ENCODE measurements at places on chromosomes 3 and 15. TPM values are rescaled to one million over a fixed set of nuclear protein-coding genes. Genes with fewer than 3 reads are reported as not detected.

Gene CD96
- total RNA-seq = 338 TPM

Gene FSD2
- not detected for total RNA-seq

Gene SLC38A3
- not detected for total RNA-seq

Gene LEO1
- total RNA-seq = 32.8 TPM

Gene CCDC39
- total RNA-seq = not detected

Gene SNAP23
- total RNA-seq = 46.0 TPM

Gene SOX14
- total RNA-seq = not detected

Gene SLC7A14
- not detected for total RNA-seq

Gene CCDC50
- total RNA-seq = 15.5 TPM

Gene FAM162A
- total RNA-seq = 77.5 TPM

Gene EXD1
- total RNA-seq = not detected

Gene FAH
- total RNA-seq = 42.5 TPM

Gene TJP1
- not detected for total RNA-seq

Gene RBP2
- total RNA-seq = not detected

Gene PIERCE2
- not detected for total RNA-seq

Gene PLA2G4E
- not detected for total RNA-seq

Gene DUOX1
- not detected for total RNA-seq

Gene MRAS
- not detected for total RNA-seq

Gene CSPG5
- total RNA-seq = 0.40 TPM

Gene NANOGP8
- not detected for total RNA-seq

Gene NRG4
- not detected for total RNA-seq

Gene GALNT15
- total RNA-seq = not detected

Gene WDR93
- not detected for total RNA-seq

Gene HRG
- not detected for total RNA-seq

Gene MESP2
- total RNA-seq = not detected

Gene RBPMS2
- not detected for total RNA-seq

Gene DZIP1L
- total RNA-seq = not detected

Gene EHHADH
- total RNA-seq = 1.9 TPM

Gene CPNE4
- total RNA-seq = not detected

Gene UROC1
- not detected for total RNA-seq

Gene EPHB1
- total RNA-seq = 0.80 TPM

Gene SERINC4
- 0.18 TPM for total RNA-seq

Gene MNS1
- total RNA-seq = not detected
